Activated naive CD4-positive, alpha-beta T cell (primary cell): ENCODE measurements at places on chromosomes 11 and 22.

- DNase-seq: no peak
Observed at GRCh38 chr11:26930518-26931247, 63.2 kb upstream of the FIBIN start.

DNA sequence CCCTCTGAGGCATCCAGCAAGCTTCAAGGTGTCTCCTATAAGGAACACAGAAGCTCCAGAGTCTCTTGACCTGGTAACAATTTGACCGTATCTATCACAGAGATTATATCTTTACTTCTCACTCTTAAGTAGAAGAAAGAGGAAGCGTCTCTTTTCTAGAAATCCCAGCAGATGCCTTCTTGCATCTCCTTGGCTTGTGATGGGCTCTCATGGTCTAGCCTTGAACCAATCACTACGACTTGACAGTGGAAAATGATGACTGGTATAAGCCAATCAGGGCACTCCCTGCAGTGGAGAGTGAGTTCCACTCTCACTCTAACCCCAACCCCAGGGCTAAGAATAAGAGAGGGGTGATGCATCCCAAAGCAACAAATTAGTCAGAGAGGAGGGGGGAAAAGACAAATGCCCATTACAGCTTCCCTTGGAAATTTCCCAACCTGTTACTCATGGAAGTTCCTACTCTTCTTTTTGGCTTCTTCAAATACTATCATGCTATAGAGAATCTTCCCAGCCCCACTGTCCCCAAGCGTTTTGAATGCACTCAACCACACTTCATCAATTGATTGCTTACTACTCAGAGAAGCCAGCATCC is 293.5 kb downstream of the MN1 start:
- DNase-seq: no peak

DNA sequence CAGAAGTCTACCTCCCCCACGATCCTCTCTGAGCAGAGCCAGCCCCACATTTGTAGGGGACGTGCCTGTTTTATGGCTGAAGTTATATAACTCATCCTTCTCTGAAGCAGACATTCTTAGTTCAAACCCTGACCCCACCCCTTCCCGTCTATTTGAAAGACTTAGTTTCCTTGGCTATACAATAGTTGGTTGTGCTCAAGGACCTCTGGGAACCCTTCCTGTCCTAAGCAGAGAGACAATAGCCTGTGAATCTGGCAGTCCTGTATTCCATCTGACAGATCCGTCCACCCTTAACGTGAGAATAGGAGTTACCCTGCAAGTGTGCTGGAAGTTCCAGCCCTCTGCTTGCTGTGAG is 75.2 kb downstream of the MN1 start:
- no peak for DNase-seq

DNA sequence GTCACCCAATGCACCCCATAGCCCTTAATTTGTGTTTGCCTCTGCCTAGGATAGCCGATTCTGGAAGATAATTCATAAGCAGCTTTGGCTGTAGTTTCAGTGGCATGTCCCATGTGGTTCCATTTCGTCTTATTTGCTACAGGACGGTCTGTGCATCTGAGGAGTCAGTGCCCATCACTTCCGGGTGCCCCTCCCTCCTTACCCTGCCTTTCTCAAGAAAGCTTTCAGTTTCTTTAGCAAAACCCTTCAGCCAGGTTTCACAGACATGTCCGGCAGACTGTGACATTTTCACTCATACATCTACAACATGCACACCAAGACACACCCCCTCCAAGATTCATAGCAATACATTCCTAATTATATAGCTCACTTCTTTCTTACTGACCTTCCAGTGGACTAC is 14.3 kb downstream of the TP53AIP1 start:
- no peak for DNase-seq

- DNase-seq: no peak
Observed at GRCh38 chr11:85595285-85595884, 31.8 kb downstream of the DLG2 start.

DNA sequence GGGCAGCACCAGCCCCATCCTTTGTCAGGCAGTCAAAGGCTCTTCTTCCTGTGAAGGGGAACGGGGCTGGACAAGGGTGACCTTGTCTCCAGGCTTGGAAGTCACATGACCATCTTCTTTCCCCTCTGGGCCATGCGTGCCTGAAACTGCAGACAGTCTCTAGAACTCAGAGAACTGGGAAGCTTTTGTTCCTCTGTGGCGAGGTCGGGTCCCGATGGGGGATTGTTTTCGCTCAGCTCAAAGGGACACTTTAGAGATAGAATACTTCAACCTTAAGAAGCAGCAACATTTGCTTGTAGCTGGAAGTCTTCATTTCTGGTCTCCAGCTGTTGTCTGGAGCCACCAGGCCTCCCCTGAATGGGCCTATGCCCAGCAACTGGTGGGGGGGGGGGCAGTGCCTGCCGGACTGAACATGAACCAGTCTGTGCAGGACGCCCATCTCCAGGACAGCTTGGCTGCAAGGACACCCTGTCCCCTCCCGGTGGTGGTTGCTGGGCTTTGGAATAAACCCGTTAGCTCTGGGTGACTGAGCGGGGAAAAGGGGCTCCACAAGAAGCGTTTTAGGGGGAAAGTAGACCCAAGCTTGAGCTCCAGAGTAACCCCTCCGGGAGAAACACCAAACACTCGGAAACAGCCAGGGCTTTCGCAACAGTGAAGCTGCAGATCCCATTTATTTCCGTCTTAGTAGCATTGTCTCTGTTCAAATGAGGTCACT is 55.7 kb upstream of the EMID1 start:
- DNase-seq: no peak

GRCh38 chr22:31577711-31578110 is 81.4 kb downstream of the SFI1 start:
- DNase-seq: no peak

DNA sequence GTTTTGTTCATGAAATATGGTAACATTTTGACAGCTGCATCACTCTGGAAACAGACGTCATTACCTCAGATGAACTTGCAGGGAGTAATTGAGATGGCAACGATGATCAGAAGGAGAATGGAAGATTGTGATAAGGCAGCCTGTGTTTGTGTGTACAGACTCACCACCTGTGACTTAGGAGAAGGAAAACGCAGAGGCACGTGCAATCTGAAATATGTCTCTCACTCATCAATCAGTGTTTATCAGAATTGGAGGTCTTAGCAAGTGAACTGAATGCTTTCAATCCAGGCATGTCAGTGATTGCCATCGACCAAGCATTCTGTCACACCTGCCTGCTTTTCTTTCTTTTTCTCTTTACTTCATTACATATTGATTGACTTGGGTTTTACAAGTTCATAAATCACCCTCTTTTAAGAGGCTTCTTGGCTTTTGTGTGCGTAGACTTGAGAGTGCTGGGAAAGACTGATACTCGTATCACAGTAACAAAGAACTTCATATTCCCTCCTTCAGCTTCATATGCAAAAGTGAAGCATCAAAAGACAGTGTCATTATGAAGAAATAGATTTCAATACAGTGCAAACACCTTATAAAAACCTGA is 24.6 kb downstream of the FAT3 start:
- no peak for DNase-seq

DNA sequence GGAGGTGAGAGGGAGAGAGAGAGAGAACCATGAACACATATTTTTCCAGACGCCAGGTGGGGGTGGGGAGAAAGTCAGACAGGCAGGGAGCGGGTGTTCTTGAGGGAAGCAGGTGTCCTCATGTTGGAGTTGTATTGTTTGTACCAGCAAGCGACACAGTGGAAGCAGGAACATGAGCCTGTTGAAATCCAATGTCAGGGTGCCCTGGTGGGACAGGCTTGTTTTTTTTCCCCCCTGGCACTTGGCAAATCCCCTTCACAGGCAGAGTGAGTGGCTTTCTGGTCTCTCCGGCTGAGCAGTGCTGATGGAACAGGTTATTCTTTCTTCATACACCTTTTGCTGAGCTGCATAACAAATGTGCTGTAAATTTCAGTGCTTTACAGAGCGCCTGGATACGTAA is 125.6 kb downstream of the GRIK4 start:
- no peak for DNase-seq

- DNase-seq: no peak
Observed at GRCh38 chr22:22394591-22394990, 114.0 kb downstream of the ZNF280B start.

GRCh38 chr11:105906517-105906916 is 115.5 kb downstream of the MSANTD4 start:
- no peak for DNase-seq

DNA sequence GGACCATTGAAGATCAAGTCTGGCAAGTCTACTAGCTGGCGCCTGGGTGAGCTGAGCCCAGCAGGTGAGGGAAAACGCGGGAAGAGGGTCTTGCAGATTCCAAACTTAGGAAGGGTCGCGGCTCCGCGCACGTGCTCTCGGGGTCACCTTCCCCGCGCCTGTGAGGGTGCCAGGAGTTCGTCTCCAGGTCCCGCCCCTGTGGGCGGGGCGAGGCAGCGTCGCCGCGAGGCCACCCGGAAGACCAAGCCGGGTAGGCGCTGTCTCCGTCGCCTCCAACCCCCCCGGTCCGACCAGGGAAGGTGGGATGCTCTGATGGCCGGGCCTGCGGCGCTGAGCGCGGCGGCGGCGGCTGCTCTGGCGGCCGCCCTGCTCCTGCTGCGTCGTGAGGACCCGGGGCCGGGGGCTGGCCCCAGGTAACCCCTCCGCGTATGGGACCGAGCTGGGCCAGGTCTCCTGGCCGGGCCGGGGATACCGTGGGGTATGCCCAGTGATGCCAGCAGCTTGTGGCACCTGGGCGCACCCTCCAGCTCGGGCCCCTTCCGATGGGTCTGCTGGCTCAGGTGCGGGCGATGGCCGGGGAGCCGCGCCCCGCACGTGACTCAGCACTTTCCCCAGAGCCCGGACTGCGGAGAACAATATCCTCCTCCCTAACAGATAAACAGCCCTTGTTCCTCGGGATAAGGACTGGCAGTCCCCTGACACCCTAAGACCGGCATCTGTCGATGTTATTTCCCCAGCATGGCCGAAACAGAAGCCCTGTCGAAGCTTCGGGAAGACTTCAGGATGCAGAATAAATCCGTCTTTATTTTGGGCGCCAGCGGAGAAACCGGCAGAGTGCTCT is at the start of gene HTATIP2:
TSS of gene HTATIP2 (plus strand) at position 215 of the 841 bp plus-strand sequence. CDS start at position 739, 524 bp downstream.
- peak; percentile 62 for DNase-seq

- no peak for DNase-seq
Observed at GRCh38 chr22:46455446-46455845, 82.0 kb downstream of the CELSR1 start.

DNA sequence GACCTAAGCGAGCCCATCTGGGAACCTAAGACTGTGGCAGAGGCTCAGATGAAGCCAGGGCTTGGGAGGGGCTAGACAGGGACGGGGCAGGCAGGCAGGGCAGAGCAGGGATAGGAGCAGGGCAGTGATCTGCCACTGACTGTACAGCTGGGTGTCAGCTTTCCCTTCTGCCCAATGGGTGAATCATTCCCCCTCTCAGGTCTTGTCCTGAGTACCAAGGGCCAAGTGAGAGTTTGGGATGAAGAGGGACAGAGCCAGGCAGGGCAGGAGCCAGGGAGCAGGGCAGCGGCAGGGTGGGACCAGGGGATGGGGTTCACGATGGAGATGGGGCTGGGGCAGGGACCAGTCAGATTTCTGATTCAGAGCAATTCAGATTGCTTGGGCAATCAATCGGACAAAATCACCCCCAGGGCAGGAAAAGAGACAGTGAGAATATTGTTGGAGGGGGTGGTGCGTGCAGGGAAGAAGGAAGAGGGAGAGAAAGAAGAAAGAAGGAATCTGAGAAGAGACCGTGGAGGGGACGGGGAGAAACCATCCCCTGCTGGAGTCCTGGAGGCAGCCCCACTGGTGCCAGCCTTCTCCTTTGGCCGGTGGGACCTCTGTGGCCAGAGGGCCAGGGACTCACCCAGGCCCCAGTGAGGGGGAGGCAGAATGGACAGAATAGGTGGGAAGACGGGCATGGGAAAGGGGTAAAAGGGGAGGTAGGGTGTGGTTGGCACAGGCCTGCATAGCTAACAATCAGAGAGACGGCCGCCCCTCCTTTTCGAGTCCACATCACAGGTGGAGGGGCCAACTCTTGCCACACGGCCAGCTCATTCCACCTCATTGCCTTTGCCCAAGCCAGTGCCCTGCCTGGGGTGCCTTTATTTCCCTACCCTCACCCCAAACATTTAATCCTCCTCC is 47.2 kb downstream of the CYTH4 start:
- no peak for DNase-seq

DNA sequence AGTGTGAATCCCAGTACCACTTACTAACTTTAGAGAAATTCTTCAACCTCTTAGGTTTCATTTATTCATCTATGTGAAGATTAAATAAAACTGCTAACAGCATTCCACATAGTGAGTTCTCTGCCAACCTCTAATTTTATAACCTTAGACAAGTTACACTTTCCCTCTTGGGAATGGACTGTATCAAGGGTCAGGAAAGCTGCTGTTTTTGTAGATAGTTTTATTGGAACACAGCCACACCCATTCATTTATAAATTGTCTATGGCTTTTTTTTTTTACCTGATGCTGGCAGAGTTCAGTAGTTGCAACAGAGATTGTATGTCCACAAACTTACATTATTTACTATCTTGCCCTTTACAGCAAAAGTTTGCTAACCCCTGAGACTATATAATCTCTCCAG is 81.1 kb downstream of the PAK1 start:
- DNase-seq: no peak

DNA sequence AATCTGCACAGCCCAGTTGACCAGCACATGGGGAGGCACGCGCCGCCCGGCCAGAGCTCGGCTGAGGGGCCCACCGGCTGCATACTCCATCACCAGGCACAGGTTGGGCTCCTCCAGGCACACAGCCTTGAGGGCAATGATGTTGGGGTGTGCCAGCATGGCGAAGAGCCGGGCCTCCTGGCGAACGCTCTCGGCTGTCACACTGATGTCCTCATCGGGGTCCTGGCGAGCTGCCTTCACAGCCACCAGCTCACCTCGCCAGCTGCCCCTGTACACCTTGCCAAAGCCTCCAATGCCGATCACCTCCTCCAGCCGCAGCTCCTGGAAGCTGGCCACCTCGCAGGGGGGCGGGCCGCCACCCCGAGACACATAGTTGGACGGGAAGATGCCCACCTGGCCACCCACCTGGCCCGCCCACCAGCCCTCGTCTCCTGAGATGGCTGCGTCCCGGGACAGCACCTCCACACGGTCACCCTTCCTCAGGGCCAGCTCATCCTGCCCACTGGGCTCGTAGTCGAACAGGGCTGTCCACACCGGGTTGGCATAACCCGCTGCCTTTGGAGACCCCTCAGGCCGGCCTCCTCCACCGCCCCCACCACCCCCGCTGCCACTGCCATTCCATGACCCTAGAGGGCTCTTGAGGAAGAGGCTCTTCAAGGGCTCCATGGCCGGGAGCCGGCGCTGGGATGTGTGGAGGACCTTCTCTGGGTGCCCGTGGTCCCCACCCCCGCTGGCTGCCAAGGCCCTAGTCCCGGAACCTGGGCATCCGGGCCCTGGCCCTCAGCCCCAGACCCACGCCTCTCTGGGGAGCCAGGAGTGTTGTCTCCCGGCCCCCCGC is 711 bp downstream of the MAP3K11 start:
- DNase-seq: no peak
